Left renal pelvis (tissue), 4 donors: ENCODE measurements at places on chromosomes 1 and 21. TPM values are rescaled to one million over a fixed set of nuclear protein-coding genes. Genes with fewer than 3 reads are reported as not detected.

- no peak for DNase-seq
Measured at GRCh38 chr21:32455548-32455947, 43.0 kb downstream of the EVA1C start.

DNA sequence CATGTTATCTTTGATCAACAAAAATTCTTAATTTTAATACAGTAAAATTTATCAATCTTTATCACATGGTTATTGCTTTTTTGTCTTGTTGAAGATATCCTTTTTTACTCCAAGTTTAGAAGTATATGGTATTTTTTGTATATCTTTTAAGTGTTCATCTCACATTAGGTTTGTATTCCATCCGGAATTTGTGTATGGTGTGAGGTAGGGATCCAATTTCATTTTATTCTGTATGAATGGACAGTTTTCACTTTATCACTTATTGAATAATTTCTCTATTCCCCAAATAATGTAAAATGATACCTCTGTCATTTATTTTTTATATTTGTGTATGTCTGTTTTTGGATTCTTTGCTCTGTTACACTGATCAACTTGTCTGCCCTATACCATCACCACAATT, 25.3 kb downstream of the NFIA start:
- DNase-seq = no peak

DNA sequence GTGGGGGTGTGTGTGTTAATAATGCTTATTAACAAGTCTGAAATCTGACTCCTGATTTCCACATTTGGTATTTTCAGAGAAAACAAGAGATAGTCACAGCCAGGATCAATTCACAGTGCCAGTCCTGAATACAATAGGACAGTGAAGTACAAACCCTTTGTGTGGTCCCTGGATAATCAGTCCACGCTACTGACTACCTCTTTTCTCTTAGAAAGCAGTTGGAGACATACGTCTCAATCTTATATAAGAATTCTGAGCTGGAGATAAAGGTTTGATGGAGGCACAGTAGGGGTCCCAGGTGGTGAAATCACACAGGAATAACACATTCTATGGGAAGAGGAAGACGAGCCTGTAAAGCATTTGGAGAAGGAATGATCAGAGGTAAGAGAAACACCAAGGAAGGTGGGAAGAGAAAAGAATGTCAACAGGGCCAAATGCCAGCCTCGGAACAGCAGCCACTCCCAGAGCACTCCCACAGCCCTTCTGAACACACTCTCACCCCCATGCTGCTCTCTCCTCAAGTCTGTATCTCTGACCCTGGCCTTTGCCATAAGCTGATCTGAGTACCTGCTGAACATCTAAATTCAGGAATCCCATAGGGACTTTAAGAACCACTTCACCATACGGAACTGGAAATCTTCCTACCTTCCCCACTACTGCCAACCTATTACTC, 48.6 kb downstream of the TRAF5 start:
- DNase-seq = no peak

DNA sequence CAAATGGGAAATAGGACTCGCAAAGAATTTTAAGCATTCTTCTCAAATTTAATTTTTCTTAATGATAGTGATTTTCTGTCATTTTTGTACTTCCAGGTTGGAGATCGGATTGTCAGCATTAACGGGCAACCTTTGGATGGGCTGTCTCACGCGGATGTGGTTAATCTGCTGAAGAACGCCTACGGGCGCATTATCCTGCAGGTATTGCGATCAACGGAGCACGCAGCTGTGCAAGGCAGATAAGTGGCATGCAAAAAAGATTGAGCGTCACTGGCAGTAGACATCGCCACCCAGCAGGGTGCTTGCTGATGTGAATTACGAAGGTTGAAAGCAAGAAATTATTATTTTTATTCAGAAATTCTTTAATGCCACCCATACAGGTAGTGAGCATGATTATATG, 65.9 kb upstream of the L1TD1 start:
- DNase-seq = no peak

DNA sequence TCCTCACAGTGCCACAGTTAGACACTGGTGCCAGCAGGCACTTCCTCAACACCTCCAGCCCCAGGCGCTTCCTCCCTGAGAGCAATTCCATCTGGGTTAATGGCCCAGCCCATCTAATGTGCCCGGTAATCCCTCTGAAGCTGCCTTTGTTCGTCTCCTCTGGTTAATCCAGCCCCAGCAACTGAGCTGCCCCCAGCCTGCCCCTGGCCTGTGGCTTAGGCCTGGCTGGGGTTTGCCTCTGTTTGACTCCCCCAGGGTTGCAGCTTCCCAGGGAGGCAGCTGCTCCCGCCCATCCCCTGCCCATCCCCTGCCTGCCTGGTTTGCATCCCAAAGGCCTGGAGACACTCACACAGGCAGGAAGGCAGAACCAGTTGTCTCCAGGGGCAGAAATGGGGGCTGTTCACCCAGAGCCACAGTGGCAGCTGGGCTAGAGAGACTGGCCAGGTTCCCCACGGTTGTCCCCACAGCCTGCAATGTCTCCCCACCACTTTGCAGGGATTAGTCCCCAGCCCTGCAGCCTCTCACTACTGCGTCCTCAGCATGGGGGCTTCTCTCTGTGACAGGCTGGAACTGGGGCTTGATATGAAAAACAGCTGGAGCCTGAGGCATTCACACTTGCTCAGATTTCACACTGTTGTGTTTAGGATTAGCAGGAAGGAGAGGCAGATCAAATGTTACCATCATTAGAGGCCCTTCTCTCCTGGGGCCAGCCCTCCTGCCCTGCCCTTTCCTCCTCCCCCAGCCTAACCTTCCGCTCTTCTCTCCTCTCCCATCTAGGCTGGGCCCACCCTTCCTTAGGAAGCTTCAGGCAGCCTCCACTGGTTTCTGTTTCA, 120.2 kb downstream of the TLR5 start:
- DNase-seq = no peak

GRCh38 chr1:18875107-18875795, 15.8 kb upstream of the TAS1R2 start:
- DNase-seq = peak; percentile 54

DNA sequence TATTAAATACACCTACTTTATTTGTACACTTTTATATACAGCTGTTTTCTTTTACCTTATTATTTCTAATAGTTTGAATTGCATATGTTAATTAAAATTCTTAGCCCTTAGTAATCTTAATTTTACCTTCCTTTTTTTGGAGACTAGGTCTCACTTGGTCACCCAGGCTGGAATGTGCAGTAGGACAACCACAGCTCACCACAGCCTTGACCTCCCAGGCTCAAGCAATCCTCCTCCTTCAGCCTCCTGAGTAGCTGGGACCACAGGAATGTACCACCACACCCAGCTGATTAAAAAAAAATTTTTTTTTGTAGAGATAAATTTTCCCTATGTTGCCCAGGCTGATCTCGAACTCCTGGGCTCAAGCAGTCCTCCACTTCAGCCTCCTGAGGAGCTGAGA, 15.0 kb upstream of the SDC3 start:
- DNase-seq = no peak

GRCh38 chr1:175268720-175269119, 76.1 kb upstream of the KIAA0040 start:
- no peak for DNase-seq

- DNase-seq = no peak
Measured at GRCh38 chr1:16174261-16174868, 18.5 kb upstream of the EPHA2 start.

DNA sequence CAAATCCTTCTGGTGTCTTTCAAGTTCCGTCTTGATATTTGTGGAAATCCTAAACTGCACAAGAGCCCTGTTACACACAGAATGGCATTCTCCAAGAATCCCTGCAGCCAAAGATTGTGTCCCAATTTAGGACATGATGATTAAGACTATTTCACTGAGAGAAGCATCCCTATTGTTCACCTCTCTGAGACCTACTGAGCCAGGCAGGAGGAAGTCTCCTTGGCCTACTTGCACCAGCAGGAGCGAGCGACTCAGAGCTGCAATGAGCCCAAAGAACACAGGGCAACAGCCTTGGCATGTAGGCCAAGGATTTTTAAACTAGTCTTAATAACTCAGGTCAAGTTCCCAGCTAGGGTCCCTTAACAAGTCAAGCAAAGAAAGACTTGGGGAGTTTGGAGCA, 79.4 kb upstream of the RUNX1 start:
- DNase-seq = no peak

Gene PTPRC
- polyA plus RNA-seq = 8.5 TPM

Gene SRSF11
- 314 TPM for polyA plus RNA-seq

Gene HP1BP3
- 286 TPM for polyA plus RNA-seq

Gene UMODL1
- polyA plus RNA-seq = not detected

Gene RCSD1
- 8.4 TPM for polyA plus RNA-seq
